ENCODE measurements at places on chromosomes 2 and 18.

DNA sequence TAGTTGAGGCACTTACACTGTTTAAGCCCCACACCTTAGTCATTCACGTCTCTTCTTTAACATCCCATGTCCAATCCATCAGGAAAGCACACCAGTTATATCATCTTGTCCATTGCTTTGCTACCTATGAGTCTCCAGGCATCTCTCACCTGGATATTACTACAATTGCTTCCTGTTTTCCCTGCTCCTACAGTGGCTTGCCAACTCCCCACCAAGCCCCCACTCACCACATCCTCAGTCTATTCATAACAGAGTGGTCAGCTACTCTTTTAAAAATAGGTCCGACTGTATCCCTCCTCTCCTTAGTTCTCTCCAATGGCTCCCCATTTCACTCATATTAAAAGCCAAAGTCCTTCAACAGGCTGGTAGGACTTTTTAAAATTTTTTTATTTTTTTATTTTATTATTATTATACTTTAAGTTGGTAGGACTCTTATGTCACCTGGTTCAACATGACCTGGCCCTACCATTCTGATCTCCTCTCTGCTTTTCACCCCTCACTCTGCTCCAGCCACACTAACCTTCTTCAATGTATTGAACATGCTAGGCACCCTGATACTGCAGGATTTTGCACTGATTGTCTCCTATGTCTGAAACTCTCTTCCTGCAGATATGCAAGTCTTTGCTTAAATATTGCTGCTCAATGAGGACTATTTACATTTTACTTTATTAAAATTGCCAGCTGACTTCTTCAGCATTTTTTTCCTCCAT is 253.2 kb downstream of the CYRIA start:
- no peak for DNase-seq

- DNase-seq, result no peak
Measured at GRCh38 chr2:144225076-144225475, 294.8 kb downstream of the ZEB2 start.

DNA sequence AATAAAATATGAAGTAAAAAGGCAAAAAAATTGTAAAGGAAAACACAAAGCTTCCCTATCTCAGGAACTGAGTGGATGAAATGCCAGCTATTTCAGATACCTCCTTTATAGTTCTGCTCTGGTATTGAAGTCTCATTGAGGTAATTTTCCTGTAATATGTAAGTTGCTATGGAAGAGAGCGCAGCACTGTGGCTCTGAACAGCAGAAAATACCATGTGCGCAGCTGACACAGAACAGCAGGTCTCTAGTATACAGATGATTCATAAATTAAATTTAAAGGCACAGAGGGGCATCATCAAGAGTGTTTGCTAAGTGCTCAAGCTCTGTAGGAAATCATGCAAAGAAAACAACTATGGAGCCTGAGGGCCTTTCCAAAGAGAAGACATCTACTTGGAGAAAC is 315.3 kb upstream of the CDH7 start:
- DNase-seq, result no peak

GRCh38 chr2:60294901-60295635 is 258.4 kb downstream of the BCL11A start:
- DNase-seq, result no peak

- no peak for DNase-seq
Measured at GRCh38 chr2:59585655-59586054, 967.8 kb downstream of the BCL11A start.

GRCh38 chr2:36871068-36871707 is 95.1 kb downstream of the STRN start:
- DNase-seq, result no peak

DNA sequence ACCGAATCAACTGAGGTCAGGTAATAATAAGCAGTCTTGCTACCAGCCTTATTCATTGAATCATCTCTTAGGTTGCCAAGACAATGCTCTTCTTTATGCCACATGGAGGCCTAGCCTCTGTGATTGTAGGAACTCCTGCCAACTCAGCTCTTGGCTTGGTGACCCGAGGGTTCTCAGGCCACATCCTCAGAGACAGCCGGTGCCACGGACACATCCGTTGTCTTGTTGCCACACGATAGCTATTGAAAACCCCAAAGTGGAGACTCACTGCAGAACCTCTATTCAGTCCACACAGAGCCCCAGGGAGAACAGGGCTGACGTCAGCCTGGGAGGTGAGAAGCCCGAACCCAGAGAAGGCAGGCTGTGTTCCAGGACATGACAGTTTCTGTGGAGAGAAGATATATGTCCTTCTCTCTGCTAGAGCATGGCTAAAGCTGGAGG is 53.5 kb upstream of the TGFA start:
- DNase-seq, result no peak

DNA sequence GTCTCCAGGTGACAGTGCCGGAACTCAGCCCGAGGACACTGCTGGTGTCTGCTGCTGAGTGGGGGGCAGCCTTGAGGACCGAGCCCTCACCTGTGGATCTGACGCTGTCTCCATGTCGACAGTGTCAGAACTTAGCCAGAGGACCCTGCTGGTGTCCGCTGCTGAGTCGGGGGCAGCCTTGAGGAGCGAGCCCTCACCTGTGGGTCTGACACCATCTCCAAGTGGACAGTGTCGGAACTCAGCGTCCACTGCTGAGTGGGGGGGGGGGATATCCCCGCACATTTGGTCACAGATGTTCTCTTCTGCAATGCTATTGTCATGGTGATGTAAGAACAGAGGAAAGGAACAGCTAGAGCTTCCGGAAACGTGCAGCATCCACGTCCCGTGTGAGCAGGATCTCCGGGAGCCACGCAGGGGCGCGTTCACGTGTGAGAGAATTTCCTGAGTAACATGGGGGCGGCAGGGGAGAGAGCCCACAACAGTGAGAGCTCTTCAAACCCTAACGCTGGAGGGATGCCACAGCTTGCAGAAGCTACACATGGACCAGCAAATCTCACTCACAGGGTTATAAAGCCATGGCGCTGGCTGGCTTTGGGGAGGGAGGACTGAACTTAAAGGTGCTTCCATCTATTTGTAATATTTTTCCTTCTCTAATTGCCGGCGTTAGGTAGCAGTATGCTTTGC is 250.7 kb upstream of the SALL3 start:
- DNase-seq, result no peak

DNA sequence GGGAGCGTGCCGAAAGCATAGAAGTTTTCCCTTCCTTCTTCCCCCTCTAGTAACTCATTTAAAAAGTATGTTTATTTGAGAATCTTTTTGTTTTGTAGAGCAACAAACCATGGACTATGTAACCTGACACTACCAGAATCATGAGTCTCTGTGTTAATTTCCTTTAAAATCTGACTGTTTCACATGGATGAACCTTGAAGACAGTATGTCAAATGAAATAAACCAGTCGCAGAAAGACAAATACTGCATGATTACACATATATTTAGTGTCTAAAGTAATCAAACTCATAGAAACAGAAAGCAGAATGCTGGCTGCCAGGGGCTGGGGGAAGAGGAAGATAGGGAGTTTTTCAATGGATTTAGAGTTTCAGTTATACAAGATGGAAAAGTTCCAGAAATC is 32.3 kb downstream of the PTPN2 start:
- DNase-seq, result no peak

DNA sequence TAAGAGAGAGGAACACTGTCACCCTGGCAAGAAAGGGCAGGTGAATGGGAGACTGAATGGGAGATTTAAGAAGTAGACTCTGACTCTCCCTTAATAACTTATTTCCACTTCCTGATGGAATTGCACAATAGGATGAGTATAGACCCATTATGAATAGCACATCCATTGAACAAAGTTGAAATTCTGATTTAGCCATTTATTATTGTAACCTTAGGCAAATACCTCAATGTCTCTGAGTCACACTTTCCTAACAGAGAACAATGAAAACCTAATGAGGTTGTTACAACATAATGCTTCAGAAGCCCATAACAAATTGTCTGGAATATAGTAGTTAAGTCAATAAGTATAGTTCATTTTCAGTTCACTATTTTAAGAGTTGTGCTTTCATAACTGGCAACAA is 78.9 kb downstream of the NRXN1 start:
- DNase-seq, result no peak

DNA sequence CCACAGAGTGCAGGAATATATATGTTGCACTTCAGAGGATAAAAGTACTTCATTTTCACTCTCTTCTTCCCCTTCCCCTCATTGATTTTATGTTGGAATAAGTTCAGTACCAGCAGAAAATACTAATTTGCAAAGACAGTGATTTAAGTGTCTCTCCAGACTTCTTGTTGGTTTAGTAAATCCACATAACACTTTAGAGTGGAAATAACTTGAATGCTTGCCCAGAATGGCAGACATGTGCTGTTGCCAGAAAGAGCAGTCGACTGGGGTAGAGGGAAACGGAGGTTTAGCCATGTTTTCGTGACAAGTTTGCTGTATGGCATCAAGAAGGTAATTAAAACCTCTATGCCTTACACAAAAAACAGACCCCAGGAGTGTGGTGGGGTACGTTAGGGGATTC is 246.0 kb upstream of the CXCR4 start:
- no peak for DNase-seq

GRCh38 chr2:86003967-86004366 is 101.7 kb downstream of the POLR1A start:
- DNase-seq, result no peak

All from AG04449 (cell line).